ENCODE measurements at places on chromosomes 12 and 14. TPM values are rescaled to one million over a fixed set of nuclear protein-coding genes. Genes with fewer than 3 reads are reported as not detected.

DNA sequence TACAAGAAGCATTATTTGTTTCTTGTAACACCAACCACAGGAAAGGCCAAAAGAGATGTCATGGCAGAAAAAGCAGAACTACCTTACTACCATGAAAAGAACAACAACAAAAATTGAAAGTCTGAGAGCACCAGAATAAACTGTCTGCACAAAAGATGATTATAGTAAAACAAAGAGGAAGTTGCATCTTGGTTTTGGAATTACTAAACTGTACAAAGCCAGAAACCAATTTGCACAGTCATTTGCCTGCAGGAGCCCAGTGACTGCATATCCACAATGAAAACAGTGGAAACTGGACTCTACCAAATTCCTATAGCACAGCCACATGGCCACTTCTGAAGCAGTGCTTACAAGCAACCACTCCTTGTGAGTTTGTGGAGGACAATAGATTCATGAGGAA is 276.2 kb downstream of the SSPN start:
- no peaks in the 10 kb centered on the region for H3K27me3 ChIP-seq
- peaks cover 15% of the 10 kb centered on the region for H3K36me3 ChIP-seq
- H3K27ac ChIP-seq, result no peak overlapping the region
- no peak overlapping the region for H3K4me3 ChIP-seq

GRCh38 chr14:54692284-54692772 is 125.4 kb downstream of the SAMD4A start:
- H3K27me3 ChIP-seq, result no peaks in the 10 kb centered on the region
- H3K36me3 ChIP-seq, result no peaks in the 10 kb centered on the region
- H3K4me3 ChIP-seq, result no peak overlapping the region
- H3K4me1 ChIP-seq, result no peaks in the 10 kb centered on the region
- DNase-seq, result no peak

DNA sequence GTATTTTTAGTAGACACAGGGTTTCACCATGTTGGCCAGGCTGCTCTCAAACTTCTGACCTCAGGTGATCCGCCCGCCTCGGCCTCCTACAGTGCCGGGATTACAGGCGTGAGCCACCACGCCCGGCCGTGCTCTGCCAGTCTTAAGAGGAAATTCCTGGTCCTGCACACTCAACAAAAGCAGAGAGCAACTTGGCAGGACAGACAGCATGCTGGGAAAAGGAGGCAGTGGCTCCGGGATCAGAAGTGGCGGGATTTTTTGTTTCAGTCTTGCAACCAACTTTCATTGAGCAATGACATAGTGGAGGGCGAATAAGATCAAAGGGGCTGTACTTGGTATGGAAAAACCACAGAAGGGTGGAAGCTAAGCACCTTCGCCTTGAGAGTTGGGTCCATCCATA is 2.1 kb downstream of the CKAP4 start:
- no peaks in the 10 kb centered on the region for H3K27me3 ChIP-seq
- peaks cover 10% of the 10 kb centered on the region for H3K36me3 ChIP-seq
- H3K4me3 ChIP-seq, result peak overlapping the region; percentile 72

DNA sequence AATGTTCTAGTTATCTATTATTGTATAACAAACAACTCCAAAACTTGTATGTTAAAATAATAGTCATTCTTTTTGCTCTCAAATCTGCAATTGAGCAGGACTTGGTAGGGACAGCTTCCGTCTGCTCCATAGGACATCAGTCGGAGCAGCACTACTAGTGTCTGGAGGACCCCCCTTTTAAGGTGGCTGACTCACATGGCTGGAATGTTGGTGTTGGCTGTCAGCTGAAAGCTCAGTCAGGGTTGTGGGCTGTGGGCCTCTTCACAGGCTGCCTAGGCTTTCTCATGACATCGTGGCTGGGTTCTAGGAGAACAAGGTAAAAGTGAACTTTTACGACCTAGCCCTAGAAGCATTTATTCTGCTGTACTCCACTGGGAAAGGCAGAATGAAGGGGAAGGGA is 160.6 kb downstream of the ANO4 start:
- peaks cover 16% of the 10 kb centered on the region for H3K4me1 ChIP-seq
- DNase-seq, result peak; percentile 86
- no peaks in the 10 kb centered on the region for H3K36me3 ChIP-seq
- no peak overlapping the region for H3K4me3 ChIP-seq
- H3K27ac ChIP-seq, result no peak overlapping the region

DNA sequence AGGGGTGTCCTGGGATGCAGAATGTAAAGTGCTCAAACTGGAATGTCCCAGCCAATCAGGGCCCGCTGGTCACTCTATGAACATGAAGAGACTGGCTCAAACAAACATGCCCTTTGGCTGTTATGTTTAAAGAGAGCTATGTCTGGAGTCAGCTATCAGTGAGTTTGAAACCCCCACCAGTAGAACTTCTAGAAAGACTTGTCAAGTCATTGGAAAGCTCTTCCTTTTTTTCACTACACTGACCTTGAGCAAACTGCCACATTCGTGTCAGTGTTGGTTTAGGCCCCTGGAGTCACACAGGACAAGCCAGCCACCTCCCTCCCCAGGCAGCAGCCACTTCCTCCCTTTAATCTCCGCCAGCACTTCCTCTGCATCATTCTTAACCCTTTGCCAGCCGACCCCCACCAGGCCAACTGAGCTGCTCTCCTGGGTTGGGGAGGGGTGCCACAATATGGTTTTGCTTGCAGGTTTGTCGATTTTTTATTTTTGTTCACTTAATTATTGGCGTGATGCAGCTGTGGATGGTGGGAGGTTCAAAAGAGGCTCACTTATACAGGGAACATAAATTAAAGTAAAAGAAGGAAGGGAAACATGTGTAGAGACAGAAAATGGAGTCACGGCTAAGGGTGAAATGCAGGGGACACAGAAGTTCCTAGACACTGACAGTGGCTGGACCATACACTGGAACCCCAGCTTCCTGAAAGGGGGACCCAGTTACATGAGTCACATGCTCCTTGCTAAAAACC is 25.3 kb downstream of the CMKLR1 start:
- no peaks in the 10 kb centered on the region for H3K36me3 ChIP-seq
- H3K27me3 ChIP-seq, result no peaks in the 10 kb centered on the region
- H3K4me1 ChIP-seq, result peaks cover 22% of the 10 kb centered on the region
- H3K27ac ChIP-seq, result no peak overlapping the region
- no peak for DNase-seq
- H3K4me3 ChIP-seq, result no peak overlapping the region

DNA sequence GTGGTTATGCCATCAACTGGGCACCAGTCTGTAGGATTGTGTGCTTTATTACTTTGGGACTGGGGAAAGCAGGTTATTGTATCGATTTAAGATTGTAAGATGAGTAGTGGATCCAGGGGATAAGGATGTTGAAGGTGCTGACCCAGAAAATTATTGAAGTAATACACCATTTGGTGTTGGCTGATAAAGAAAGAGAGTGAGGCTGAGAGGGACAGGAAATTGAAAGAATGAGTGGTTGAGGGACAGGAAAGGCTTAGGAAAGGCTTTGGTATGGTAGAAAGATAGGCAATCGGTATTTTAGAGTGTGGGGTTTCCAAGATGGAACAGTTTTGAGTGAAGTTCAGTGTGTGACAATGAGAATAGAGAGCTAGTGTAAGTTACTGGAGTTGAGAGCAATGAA is 12.3 kb downstream of the PPHLN1 start:
- no peak overlapping the region for H3K27ac ChIP-seq
- H3K27me3 ChIP-seq, result no peaks in the 10 kb centered on the region
- H3K36me3 ChIP-seq, result peaks cover 2% of the 10 kb centered on the region
- DNase-seq, result no peak
- no peak overlapping the region for H3K4me3 ChIP-seq

GRCh38 chr12:2615665-2616402 is 178.9 kb upstream of the FKBP4 start:
- peak; percentile 66 for DNase-seq
- peaks cover 2% of the 10 kb centered on the region for H3K36me3 ChIP-seq
- H3K27ac ChIP-seq, result no peak overlapping the region
- no peaks in the 10 kb centered on the region for H3K4me1 ChIP-seq
- H3K4me3 ChIP-seq, result no peak overlapping the region
- H3K27me3 ChIP-seq, result no peaks in the 10 kb centered on the region

DNA sequence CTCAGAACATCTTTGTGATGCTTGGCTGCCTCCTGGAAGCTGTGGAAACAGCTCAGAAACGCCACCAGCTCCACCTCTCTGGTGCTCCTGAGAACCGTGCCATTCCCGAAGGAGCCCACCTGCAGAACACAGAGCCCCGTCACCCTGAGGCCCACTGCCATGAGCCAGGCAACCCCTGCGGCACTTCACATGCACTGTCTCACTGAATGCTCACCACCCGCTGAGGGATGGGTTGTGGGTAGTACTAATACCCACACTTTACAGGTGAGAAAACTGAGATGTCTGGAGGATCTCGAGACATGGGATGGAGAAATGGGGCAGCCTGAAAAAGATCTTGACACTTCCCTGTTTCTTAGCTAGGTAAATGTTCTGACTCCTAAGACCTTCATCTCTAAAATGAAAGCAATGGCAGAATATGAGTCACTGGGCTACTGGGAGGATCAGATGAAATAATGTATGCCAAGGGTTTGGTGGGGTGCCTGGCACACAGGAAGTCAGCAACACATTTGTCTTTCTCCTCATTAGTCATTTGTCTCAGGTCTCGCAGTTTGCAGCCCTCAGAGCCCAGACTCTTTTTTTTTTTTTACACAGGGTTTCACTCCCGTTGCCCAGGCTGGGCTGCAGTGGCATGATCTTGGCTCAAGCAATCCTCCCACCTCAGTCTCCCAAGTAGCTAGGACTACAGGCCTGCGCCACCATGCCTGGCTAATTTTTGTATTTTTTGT is 5.3 kb downstream of the OASL start:
- DNase-seq, result no peak
- no peaks in the 10 kb centered on the region for H3K36me3 ChIP-seq
- no peak overlapping the region for H3K4me3 ChIP-seq
- peaks cover 4% of the 10 kb centered on the region for H3K4me1 ChIP-seq

DNA sequence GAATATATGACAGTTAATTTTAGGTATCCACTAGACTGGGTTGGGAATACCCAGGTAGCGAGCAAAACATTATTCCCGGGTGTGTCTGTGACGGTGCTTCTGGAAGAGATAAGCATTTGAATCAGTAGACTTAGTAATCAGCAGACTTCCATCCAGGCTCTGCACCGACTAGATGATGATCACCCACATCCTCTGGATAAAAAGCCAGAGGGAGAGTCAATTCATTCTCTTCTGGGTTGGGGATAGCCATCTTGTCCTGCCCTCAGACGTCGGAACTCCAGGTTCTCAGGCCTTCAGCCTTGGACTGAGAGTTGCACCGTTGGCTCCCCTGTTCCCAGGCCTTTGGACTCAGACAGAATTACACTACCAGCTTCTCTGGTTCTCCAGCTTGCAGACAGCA is 168.0 kb downstream of the PHLDA1 start:
- no peaks in the 10 kb centered on the region for H3K36me3 ChIP-seq
- no peaks in the 10 kb centered on the region for H3K27me3 ChIP-seq
- DNase-seq, result no peak
- H3K4me3 ChIP-seq, result no peak overlapping the region

- peak overlapping the region; percentile 90 for H3K4me3 ChIP-seq
- peaks cover 47% of the 10 kb centered on the region for H3K27me3 ChIP-seq
- H3K4me1 ChIP-seq, result no peaks in the 10 kb centered on the region
- peak; percentile 38 for DNase-seq
- H3K36me3 ChIP-seq, result no peaks in the 10 kb centered on the region
Measured at GRCh38 chr12:116880213-116880816, 926 bp downstream of the HRK start.

Gene FBLN5
- 1.0 TPM for total RNA-seq

Gene ACOT6
- not detected for total RNA-seq

Gene AGAP2
- total RNA-seq, result 4.6 TPM

Gene MSI1
- total RNA-seq, result 93.2 TPM

Gene BBOF1
- 0.66 TPM for total RNA-seq

Gene NTN4
- 0.13 TPM for total RNA-seq
